ENCODE measurements at places on chromosomes 7 and 10. TPM values are rescaled to one million over a fixed set of nuclear protein-coding genes. Genes with fewer than 3 reads are reported as not detected.

LOXL4 gene
- total RNA-seq, result 5.0 TPM

HOXA13 gene
- 1.4 TPM for total RNA-seq

WNT2 gene
- 4.5 TPM for total RNA-seq

PPP1R9A gene
- 15.0 TPM for total RNA-seq

LFNG gene
- total RNA-seq, result 27.0 TPM

OR6V1 gene
- not detected for total RNA-seq

PALD1 gene
- total RNA-seq, result 8.6 TPM

SLC16A9 gene
- 6.5 TPM for total RNA-seq

INA gene
- total RNA-seq, result 0.99 TPM

IFIT1B gene
- total RNA-seq, result 4.9 TPM

DYDC2 gene
- 0.10 TPM for total RNA-seq

VGF gene
- 0.10 TPM for total RNA-seq

KLF14 gene
- 0.89 TPM for total RNA-seq

TMEM176B gene
- 24.6 TPM for total RNA-seq

GRM3 gene
- 0.20 TPM for total RNA-seq

SLC39A12 gene
- 0.10 TPM for total RNA-seq

SPACDR gene
- 0.49 TPM for total RNA-seq

CABCOCO1 gene
- 2.0 TPM for total RNA-seq

SFMBT2 gene
- 5.8 TPM for total RNA-seq

TDRD1 gene
- total RNA-seq, result 0.20 TPM

PON1 gene
- 0.10 TPM for total RNA-seq

CCDC126 gene
- total RNA-seq, result 16.7 TPM

STARD3NL gene
- 22.0 TPM for total RNA-seq

CTAGE8 gene
- total RNA-seq, result 5.3 TPM

LIPK gene
- 10.6 TPM for total RNA-seq

FAM131B gene
- total RNA-seq, result 0.59 TPM

SH3PXD2A gene
- 52.0 TPM for total RNA-seq

METTL27 gene
- total RNA-seq, result 3.2 TPM

SPDYE2B gene
- not detected for total RNA-seq

MICU1 gene
- 42.5 TPM for total RNA-seq

All from skin of body (tissue), 3 donors.